ENCODE measurements at places on chromosomes 5 and 9. TPM values are rescaled to one million over a fixed set of nuclear protein-coding genes. Genes with fewer than 3 reads are reported as not detected.

- peak overlapping the region; percentile 95 for H3K4me3 ChIP-seq
- peaks cover 40% of the 10 kb centered on the region for H3K4me1 ChIP-seq
- peak overlapping the region; percentile 97 for H3K27ac ChIP-seq
- peaks cover 2% of the 10 kb centered on the region for H3K36me3 ChIP-seq
Observed at GRCh38 chr5:134524272-134524825, 1.1 kb upstream of the JADE2 start.

- peaks cover 9% of the 10 kb centered on the region for H3K27me3 ChIP-seq
- H3K27ac ChIP-seq = peak within 1 kb of the TSS; percentile 77
- H3K4me3 ChIP-seq = peak within 1 kb of the TSS; percentile 60
- peak; percentile 93 for DNase-seq
- no peaks in the 10 kb centered on the region for H3K36me3 ChIP-seq
Observed at GRCh38 chr9:83062651-83063527, at the start of gene RASEF. Gene RASEF (minus strand): TSS chr9:83063142. CDS start chr9:83062867, 275 bp downstream.

INSL4 gene
- not detected for polyA plus RNA-seq

SLIT3 gene
- 18.3 TPM for polyA plus RNA-seq

DNA sequence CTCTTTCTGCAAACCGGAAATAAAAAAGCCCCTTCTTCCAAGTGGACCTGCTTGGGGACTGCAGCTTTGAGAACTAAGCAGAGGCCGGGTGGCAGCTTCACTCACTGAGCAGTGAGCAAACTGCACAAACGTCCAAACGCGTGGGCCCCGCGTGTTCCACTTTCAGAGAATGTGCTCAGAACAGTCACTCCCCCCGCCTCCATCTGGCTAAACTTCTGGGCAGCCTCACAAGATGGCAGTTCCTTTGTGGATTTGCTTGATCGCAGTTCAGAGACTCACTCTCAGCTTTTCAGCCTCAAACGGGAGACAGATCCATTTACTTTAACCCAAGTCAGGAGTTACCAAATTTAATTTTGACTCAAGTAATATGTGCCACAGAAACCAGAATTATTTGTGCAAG, 216.6 kb downstream of the TLE1 start:
- no peaks in the 10 kb centered on the region for H3K36me3 ChIP-seq
- no peak overlapping the region for H3K27ac ChIP-seq
- H3K4me1 ChIP-seq = no peaks in the 10 kb centered on the region
- DNase-seq = no peak
- no peaks in the 10 kb centered on the region for H3K27me3 ChIP-seq

- no peaks in the 10 kb centered on the region for H3K36me3 ChIP-seq
- H3K27me3 ChIP-seq = no peaks in the 10 kb centered on the region
- no peak overlapping the region for H3K4me3 ChIP-seq
- no peak overlapping the region for H3K27ac ChIP-seq
- DNase-seq = no peak
- no peaks in the 10 kb centered on the region for H3K4me1 ChIP-seq
Observed at GRCh38 chr5:90366948-90367347, 42.6 kb downstream of the CETN3 start.

SNX24 gene
- 28.4 TPM for polyA plus RNA-seq

DNA sequence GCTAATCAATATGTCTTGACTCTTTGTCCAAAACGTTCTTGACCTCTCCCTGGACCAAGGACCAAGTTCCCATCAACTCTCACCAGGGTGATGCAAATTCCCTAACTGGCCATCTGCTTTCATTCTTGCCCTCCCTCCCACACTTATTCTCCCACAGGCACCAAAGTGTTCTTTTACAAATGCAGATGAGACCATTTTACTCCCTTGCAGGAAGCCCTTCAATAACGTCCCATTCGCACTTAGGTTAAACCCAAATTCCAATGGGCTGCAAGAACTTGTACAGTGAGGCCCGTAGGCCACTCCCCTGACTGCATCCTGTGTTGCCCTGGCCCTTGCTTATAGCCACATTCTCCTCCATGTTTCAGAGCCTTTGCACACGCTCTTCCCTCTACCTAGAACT, 7.3 kb downstream of the ARAP3 start:
- H3K4me3 ChIP-seq = no peak overlapping the region
- no peak for DNase-seq
- H3K27me3 ChIP-seq = no peaks in the 10 kb centered on the region
- H3K27ac ChIP-seq = no peak overlapping the region
- H3K4me1 ChIP-seq = no peaks in the 10 kb centered on the region
- peaks cover 25% of the 10 kb centered on the region for H3K36me3 ChIP-seq

DNA sequence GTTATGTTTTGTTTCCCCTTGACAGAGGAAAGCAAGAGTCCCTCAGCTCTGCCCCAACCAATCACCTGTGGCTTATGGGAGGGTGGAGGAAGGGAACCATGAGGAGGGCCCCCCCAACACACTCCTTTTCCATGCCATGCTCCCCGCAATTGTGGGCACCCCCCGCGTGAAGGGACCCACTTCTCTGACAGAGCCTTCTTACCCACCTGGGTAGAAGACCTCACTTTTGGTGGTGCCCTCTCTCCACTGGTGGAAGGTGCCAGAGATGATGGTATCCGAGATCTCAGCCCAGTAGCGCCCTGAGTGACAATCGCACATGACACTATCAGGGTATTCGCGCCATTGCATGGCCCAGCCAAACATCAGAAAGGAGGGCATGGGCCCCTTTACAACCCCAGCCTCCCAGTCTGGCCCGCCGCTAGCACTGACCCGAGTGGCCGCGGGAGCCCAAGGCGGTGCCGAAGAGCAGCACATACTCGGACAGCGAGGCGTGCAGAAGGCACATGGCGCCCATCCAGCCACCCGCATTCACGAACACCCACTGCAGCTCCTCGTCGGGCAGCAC, 714 bp downstream of the SIGMAR1 start:
- no peak for DNase-seq
- peaks cover 14% of the 10 kb centered on the region for H3K4me1 ChIP-seq
- no peak overlapping the region for H3K27ac ChIP-seq
- H3K27me3 ChIP-seq = no peaks in the 10 kb centered on the region
- H3K4me3 ChIP-seq = peak overlapping the region; percentile 72

- no peaks in the 10 kb centered on the region for H3K4me1 ChIP-seq
- no peak overlapping the region for H3K4me3 ChIP-seq
- H3K27me3 ChIP-seq = no peaks in the 10 kb centered on the region
Observed at GRCh38 chr9:10274988-10275387, 337.8 kb downstream of the PTPRD start.

FGF10 gene
- 5.7 TPM for polyA plus RNA-seq

- H3K36me3 ChIP-seq = no peaks in the 10 kb centered on the region
- H3K27ac ChIP-seq = no peak overlapping the region
- H3K27me3 ChIP-seq = no peaks in the 10 kb centered on the region
Observed at GRCh38 chr5:159712672-159713071, 203.6 kb upstream of the ADRA1B start.

Measured in large intestine (tissue), 12 donors.